HFFc6 (cell line): ENCODE measurements at places on chromosomes 3 and 15. TPM values are rescaled to one million over a fixed set of nuclear protein-coding genes. Genes with fewer than 3 reads are reported as not detected.

GRK7 gene
- total RNA-seq = not detected in 3 replicates

WWTR1 gene
- 45.1 to 48.9 TPM (median 47.7 TPM) in 3 replicates for total RNA-seq

GRCh38 chr3:63442918-63443317 is 164.8 kb downstream of the SYNPR start:
- no peak for DNase-seq

- no peak for DNase-seq
Observed at GRCh38 chr15:85129881-85130280, 148.2 kb downstream of the PDE8A start.

DNA sequence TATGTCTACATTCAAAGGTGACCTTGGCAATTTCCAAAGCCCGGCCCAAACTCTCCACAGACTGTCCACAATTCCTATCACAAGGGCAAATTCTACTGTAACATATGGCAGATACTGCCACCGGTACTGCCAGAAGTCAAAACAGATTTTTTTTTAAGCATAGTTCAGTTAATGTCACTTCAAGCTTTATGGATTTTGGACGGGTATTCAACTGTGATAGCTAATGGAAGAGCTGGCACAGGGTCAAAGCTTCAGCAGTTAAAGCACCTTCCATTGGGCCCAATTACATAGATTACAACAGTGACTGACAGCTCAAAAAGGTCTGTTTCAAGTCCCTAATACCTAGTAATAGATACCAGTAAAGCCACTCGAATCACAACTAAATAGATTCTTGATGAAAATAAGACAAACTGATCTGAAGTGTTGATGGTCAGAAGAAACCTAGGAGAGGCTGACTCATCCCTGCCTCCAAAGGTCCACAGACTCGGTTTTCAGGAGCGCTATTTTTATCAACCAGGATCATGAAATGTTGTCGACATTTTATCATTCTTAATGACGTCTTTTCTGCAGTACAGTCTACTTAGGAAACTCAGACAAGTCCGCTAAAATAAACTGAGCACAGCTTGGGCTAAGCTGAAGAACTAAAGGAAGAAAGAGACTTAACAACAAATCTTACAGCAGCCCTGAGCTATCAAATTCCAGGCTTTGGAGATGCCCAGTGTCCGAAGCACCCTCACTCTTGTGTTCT is 38.7 kb downstream of the ANXA2 start:
- peak; percentile 76 for DNase-seq
